ENCODE measurements at places on chromosomes 12 and 14. TPM values are rescaled to one million over a fixed set of nuclear protein-coding genes. Genes with fewer than 3 reads are reported as not detected.

Gene OR4K13
- not detected for total RNA-seq

- DNase-seq: no peak
Observed at GRCh38 chr14:53606203-53606602, 350.4 kb downstream of the BMP4 start.

GRCh38 chr14:89279649-89280232 is 137.3 kb downstream of the FOXN3 start:
- DNase-seq: no peak

DNA sequence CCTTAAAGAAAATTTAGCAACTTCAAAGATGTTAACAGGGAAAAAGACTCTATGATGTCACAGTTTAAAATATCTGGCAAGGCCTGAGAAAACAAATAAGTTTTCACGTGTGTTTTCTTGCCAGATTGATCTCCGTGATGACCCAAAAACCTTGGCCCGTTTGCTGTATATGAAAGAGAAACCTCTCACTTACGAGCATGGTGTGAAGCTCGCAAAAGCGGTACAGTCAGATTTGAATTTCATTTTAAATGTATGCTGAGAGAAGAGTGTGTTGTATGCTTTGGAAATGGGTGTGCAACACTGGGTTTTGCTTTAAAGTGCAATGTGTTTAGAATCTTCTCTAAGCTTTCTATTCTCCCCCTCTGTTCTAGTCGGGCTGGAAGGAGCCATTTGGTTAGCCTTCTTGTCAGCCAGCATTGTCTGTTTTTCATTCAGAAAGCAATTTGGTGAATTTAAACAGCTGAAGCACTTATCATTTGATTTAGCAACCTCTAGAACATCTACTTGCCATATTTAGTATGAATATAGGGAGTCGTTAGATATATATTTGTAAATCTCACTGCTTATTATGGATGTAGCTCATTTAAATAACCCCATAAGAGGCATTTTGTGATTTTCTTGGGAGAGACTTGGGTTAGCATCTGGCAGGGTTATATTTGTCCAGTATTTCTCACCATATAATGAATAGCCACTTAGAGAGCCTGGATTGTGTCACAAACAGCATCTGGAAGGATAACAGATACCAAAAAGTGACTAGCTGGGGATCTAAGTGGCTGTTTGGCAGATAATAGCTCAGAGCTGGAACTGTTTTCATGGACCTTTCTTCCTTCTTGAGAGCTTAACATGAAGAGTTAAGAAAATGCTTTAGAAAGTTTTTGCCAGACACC is 35.5 kb downstream of the GPHB5 start:
- DNase-seq: peak; percentile 56

DNA sequence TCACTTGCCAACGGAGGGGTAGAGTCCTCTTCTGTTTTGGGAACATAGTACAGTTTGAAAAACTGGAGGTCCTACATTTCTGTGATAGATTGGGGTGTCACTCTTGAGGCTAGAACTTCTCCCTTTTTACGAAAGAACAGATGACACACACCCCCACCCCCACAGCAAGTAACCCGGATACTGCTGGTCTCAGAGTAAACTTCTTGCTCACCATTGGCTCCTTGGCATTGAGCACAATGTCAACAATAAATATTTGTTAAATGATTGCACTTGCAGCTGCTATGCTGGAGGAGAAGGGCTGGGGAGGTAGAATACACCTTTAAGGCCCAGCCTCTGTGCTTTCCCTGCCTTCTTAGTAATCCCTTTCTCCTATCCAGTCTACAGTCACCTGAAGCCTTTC is 149.8 kb downstream of the TGFB3 start:
- no peak for DNase-seq

GRCh38 chr12:90404071-90404470 is 550.9 kb downstream of the CCER1 start:
- no peak for DNase-seq

DNA sequence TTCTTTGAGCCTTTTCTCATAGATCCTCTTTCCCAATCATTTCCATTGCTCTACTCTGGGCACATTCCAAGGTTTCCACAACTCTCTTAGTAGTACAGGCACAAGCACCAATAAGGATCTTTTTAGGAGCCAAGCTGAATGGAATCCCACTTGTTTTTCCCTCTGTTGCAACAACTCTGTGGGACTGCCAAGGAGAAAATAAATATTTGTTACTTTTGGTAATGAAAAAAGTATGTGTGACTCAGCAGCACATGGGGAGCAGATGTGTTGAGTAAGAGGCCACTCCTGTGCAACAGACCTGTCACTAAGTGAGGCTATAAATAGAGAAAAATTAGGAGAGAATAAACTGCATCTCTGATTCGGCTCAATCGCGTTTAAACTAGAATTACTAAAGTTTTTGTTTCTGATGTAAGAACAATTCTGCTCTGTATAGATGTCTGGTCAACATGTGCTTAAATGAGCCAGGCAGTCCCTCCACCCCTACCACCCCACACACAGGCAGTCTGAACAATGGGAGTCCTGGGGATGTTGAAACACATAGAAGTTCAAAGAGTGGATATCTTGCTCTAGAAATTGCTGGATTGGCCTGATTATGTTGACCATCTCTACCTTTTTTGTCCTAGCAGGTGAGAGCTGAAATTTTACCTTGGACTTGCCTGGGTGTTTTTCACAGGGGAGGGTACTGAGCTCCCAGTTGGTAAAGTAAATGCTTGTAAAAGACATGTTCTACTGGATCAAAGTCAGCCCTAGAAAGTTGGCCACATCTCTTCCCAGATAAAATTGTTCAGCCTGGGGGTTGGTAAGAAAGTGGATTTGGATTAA is 244.3 kb upstream of the NOVA1 start:
- no peak for DNase-seq

DNA sequence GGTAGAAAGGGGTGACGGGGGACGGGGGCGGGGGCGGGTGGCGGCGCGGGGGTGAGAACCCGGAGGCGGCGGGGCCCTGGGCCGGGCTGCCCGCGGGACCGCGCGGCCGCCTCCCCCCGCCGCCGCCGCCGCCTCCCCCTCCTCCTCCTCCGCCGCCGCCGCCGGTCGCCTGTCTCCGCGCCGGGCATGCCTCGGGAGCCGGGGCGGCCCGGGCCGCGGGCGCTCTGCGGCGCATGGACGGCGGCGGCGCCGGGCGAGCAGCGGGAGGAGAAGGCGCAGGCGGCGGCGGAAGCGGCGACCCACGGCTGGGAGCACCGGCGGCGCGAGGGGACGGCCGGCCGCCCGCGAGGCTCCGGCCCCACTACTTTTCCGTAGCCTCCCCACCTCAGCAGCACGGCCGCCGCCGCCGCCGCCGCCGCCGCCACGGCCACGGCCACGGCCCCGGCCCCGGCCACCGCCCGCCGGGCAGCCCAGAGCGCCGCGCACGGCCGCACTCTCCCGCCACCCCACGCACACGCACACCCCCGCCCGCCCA is at the start of gene NPAS3:
NPAS3 (plus strand) TSS at position 161 of the 535 bp plus-strand sequence.
- no peak for DNase-seq

DNA sequence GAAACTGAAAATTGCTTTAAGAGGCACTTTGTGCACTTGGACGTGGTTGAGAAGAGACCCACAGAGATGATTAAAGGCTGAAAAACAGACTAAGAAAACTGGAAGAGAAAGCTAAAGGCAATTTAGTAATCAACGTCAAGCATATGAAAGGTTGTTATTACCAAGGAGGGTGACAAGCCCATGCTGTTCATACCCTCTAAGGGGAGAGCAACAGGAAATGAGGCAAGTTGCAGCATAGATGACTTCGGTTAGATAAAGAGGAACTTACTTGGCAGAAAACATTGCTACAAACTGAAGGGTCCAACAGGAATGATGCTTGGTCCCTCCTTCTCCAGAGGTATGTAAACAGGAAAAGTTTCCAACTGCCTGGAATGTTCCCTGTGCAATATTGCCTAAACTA is 107.8 kb downstream of the DUSP6 start:
- DNase-seq: peak; percentile 70

DNA sequence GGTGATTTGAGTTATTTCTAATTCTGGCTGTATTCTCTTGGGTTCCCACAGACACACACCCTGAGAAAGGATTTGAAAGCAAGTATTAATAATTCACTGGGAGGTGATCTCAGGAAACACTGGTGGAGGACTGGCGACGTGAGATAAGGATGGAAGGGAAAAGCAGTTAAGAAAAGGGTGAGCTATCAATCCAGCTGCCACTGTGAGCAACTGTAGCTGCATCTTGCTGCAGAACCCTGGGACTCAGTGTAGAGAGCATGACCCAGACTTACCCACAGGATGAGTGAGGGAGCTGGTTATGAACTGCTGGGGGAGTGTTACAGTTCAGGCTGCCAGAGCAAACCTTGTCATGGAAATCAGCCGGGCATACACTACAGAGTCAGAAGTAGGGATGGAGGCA is 71.9 kb downstream of the RESF1 start:
- no peak for DNase-seq

DNA sequence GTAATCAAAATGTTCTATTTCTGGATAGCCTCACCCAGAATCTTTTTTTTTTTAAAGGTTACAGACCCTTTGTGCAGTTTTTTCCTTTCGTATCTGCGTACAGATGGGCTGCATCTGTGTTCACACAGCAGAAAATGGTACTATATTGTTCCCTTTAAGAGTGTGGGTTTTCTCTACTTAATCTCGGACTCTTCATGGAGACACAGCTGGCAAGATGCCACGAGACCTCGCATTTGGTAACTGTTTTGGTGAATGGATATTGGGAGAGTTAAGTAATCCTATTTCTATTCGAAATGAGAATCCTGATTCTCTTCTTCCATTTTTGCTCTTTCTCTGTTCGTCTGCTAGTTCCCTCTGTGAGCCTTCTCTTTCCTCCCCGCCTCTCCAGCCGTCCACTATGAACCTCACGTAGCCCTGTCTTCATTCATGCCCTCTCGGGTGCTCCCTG is 85.7 kb downstream of the SAMD4A start:
- DNase-seq: no peak
